Tongue (tissue), 3 donors: ENCODE measurements at places on chromosomes 7 and 10.

- DNase-seq = no peak
Measured at GRCh38 chr7:138951953-138952352, 29.2 kb downstream of the KIAA1549 start.

GRCh38 chr10:94439275-94439861, 37.0 kb downstream of the TBC1D12 start:
- no peak for DNase-seq

GRCh38 chr10:21919906-21920305, 83.6 kb downstream of the DNAJC1 start:
- DNase-seq = no peak

- DNase-seq = no peak
Measured at GRCh38 chr7:66576646-66577045, 52.0 kb upstream of the KCTD7 start.

DNA sequence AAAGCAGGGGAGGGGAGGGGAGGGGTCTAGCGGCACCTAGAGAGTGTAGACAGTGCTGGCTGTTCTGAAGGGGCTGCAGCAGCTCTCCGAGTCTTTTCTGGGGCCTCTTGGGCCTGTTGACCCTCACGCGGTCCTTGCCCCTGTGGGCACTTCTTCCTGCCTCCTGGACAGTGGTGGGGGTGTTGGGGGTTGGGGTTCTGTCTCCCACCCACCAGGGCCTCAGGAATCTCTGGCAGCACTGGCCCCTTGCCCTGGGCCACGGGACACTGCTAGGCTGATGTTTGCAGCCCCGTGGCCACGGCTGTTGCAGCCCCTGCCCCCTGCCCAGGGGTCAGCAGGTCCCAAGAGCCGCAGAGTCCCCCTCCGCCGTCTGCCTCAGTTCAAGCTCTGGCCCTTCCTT, 68.9 kb upstream of the INPP5A start:
- DNase-seq = no peak

GRCh38 chr7:611281-611810, 91.7 kb upstream of the PDGFA start:
- no peak for DNase-seq

DNA sequence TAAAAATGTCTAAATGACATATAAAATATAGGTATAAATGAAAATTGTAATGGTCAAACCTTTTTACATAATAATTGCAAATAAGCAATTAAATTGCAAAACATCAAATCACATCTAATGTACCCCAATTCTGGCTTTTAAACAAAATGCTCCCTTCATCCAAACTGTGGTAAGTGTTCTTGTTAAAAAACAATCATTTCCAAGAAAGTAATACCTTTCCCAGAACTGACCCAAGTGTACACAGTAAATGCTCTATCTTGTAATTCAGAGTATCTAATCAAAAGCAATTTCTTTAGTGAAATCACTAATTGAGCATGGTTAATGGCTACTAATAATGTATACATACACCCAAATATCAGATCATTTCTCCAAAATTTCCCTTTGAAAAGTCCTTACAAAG, 28.0 kb downstream of the ITGB1 start:
- DNase-seq = no peak

DNA sequence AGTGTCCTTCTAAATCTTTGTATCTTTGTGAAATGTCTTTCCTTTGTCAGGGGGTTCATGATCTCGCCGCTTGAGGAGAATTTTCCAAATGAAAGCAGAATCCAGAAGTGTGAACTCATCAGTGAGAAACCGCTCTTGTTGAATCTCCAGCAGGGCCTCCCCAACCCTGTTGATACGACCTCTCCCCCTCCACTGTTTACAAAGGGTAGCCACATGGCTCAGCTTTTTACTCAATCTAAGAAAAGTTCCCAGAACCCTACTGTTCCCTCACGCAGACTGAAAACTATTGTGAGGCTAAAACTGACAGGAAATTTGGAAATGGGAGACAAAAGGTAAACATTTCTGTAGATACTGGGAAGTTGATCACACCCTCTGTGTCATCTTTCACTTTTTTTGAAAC, 73.9 kb downstream of the SEMA3C start:
- no peak for DNase-seq

GRCh38 chr7:22885797-22886261, 63.2 kb upstream of the TOMM7 start:
- DNase-seq = no peak

DNA sequence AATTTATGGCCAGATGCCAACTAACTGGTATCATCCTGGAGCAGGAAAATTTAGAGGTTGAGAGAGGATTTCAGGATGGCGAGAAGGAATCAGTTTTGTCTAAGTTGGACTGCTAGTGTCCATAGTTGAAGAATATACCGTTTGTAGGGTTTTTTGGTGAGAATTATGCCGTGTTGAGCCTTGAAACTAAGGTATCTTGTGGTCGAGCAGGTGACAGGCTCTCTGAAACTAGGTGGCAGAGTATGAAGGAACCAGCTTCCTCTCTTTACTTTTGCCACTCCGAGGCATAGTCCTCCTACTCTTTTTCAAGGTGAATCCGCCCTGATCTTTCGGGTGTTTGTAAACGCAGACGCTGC, 9.7 kb downstream of the MDFIC start:
- no peak for DNase-seq

DNA sequence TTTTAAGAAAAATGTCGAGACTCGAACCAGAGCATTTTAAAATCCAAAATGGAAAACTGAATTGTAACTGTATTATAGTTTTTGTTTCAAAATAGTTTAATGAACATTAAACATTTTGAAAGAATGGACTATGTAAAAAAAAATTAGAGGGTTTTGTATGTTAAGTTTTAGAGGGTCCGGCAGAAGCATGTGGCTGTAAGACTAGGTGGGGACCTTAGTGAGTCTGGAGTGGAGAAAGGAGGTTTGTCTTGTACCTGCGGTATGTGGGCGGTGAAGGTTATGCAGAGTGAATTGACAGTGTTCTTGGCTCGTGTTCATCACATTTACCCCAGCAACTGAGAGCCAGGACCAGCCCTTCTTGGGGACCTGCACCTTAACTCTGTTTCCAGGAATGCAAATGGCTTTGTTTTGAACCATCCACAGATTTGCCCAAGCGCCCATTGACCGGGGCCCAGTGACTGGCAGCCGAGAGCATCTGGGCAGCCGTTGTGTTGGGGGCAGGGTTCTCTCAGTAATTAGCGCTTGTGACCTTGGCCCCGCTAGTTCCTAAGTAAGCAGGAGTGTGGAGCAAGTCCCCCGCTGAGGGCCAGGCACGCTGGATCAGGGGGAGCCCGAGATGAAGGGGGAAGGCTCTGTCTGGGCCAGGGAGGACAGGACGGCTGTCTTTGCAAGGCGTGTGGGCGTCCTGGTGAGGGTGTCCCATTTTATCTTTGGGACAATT, 1.4 kb upstream of the KLF6 start:
- peak; percentile 48 for DNase-seq

- DNase-seq = peak; percentile 53
Measured at GRCh38 chr10:104349623-104350126, 4.0 kb upstream of the CFAP58 start.

DNA sequence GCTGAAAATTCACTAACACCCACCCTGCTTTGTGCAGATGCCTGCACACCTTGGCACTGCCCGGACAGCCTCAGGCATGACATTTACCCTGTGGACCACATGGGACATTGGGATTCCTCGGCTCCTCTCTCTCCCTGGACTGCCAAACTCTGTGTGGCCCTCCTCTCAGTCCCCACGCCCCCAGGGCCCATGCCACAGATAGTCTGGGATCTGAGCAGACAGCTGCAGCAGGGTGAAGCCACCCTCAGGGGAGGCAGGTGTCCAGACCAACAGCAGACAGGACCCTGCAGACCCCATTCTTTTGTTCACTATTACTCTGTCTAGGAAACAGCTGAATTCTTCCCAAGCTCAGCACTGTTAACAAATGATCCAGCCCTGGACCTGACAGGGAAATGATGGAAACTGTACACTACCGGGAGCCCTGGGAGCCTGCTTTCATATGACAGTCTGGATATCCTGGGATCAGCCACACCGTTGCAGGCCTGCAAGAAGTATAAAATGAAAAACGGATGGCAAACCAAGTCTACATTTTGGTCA, 83.4 kb downstream of the VOPP1 start:
- DNase-seq = no peak

- DNase-seq = no peak
Measured at GRCh38 chr7:139703487-139704307, 74.1 kb downstream of the HIPK2 start.

GRCh38 chr10:26574783-26575182, 122.7 kb upstream of the PDSS1 start:
- DNase-seq = no peak

DNA sequence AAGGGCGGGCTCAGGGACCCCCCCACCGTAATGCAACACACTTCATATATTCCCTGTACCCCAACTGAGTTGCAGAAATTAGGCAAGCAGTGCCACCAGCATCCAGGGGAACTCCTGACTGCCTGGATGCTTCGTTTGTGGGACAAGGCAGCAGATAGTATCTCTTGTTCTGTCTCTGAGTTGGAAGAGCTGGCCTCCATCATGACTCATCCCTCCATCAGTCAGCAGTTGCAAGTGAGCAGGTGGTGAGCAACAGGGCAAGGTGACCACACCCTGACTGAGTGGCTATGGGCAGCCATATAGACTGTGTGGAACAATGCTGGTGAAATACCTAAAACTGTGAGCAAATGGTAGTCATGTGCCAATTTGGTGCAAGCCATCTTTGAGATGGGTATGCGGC, 22.8 kb upstream of the ADAMTS14 start:
- DNase-seq = no peak
